Osteoblast (primary cell): ENCODE measurements at places on chromosomes 2 and 18.

DNA sequence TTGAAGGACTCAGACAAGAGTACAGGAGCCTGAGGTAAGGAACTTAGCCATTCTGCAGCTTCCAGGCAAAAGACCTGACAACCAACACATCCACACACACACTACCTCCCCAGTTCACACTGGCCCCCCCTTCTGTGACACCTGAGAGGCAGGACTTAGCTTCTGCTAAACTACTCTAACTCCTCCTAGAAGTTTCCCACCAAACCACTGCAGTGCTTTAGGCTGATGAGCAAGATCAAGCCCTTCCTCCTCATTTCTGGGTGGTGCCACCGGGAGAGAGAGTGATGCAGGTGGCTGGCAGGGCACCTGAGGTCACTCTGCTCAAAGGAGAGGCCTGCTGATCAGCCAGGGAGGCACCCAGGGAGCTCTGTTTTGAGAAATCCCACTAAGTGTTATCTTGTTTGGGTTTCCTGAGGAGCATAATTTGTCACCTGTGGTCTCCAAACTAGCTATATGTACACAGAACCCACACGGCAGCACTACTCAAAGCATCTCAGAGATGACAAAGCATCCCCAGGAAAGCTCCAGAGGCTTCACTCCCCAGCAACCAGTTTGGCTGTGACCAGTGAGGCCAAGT is 188.4 kb downstream of the MYO5B start:
- peaks cover under 1% of the 10 kb centered on the region for H3K4me1 ChIP-seq
- DNase-seq: no peak
- no peaks in the 10 kb centered on the region for H3K36me3 ChIP-seq
- no peak overlapping the region for H3K27ac ChIP-seq
- no peak overlapping the region for H3K4me3 ChIP-seq
- no peaks in the 10 kb centered on the region for H3K27me3 ChIP-seq

DNA sequence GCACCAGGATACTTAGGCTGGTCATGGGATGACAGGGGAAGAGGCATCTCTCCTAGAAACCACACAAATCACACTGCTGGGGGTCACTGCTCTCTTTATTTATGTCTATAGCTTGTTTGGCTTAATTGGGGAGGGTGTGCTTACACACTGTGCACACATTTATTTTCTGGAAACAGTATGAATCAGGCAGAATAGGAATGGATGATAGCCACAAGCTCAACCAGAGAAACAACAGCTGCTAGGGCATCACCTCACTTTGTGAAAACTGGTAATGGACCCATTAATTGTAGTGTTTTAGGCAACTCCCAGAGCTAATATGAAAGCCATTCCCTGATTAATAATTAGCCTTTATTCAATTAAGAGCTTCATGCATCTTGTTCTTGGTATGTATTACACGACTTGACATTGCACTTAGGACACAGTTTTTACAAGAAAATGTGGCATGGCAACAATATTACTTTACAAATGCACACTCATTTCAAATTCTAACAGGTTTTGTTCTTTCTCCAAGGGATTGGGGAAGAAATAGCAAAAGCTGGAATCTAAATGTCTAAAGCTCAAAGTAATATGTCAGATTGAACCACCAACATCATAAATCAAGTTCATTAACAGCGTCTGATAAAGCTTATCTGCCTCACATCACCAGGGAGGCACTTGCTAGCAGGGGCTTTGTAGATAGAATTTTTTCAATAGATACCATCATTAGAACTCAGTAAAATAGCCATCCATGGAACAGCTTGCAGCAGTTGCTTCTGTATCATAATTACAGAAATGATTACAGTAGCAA is 361.9 kb upstream of the FSHR start:
- H3K36me3 ChIP-seq: no peaks in the 10 kb centered on the region
- no peak for DNase-seq
- H3K27me3 ChIP-seq: no peaks in the 10 kb centered on the region
- H3K27ac ChIP-seq: no peak overlapping the region

DNA sequence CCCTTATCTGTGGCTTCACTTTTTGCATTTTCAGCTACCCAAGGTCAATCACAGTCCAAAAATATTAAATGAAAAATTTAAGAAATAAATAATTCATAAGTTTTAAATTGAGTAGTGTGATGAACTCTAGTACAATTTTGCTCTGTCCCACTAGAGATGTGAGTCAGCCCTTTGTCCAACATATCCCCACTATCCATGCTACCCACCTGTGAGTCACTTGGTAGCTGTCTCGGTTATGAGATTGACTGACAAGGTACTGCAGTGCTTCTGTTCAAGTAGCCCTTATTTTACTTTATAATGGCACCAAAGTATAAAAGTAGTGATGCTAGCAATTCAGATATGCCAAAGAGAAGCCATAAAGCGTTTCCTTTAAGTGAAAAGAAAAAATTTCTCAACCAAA is 28.8 kb downstream of the ADCY3 start:
- H3K4me1 ChIP-seq: no peaks in the 10 kb centered on the region
- H3K27me3 ChIP-seq: no peaks in the 10 kb centered on the region
- H3K27ac ChIP-seq: no peak overlapping the region
- no peaks in the 10 kb centered on the region for H3K36me3 ChIP-seq
- no peak for DNase-seq

GRCh38 chr2:7619203-7619970 is 702.2 kb downstream of the RNF144A start:
- H3K27ac ChIP-seq: no peak overlapping the region
- H3K27me3 ChIP-seq: no peaks in the 10 kb centered on the region
- no peak for DNase-seq

DNA sequence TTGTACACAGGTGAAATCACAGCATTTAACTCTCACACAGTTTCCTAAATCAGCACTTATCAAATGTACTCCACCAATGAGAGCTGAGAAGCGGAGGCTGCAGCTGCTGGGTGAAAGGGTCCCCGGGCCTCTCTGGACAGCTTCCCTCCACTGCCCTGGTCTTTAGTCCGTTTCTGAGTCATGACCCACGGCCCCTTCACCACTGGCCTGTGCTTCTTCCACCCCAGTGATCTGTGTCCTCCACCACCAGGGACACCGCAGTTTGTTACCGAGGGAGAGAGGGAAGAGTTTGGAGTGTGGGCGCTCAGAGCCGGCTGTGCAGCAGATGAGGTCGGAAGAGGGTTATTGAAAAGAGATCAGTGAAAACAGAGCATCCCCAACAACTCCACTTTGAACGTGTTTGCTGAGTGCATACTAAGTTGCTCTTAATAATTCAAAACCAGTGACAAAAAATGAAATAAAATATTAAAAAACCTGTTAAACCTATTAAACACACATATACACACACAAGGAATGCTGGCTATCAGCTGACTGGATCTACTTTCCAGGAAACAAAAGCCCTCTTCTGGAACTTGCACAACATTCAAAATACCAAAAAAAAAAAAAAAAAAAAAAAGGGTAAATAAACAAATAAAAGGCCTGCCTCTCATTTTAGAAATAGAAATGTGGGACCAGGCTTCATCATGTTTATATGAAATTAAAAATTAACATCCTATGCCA is 54.1 kb downstream of the PXDN start:
- no peaks in the 10 kb centered on the region for H3K27me3 ChIP-seq
- H3K27ac ChIP-seq: no peak overlapping the region
- H3K4me3 ChIP-seq: no peak overlapping the region

GRCh38 chr2:234797566-234798250 is 154.1 kb upstream of the SH3BP4 start:
- no peaks in the 10 kb centered on the region for H3K36me3 ChIP-seq
- H3K27ac ChIP-seq: no peak overlapping the region
- no peak overlapping the region for H3K4me3 ChIP-seq
- no peak for DNase-seq
- H3K27me3 ChIP-seq: no peaks in the 10 kb centered on the region
- peaks cover 14% of the 10 kb centered on the region for H3K4me1 ChIP-seq

GRCh38 chr2:211793690-211794089 is 744.9 kb downstream of the ERBB4 start:
- DNase-seq: no peak
- no peak overlapping the region for H3K4me3 ChIP-seq
- no peaks in the 10 kb centered on the region for H3K27me3 ChIP-seq
- no peaks in the 10 kb centered on the region for H3K36me3 ChIP-seq
- H3K4me1 ChIP-seq: no peaks in the 10 kb centered on the region
- H3K27ac ChIP-seq: no peak overlapping the region

GRCh38 chr2:102258386-102259074 is 52.8 kb upstream of the IL1RL1 start:
- H3K4me1 ChIP-seq: peaks cover 12% of the 10 kb centered on the region
- no peaks in the 10 kb centered on the region for H3K36me3 ChIP-seq
- peak overlapping the region; percentile 57 for H3K27ac ChIP-seq
- H3K4me3 ChIP-seq: peak overlapping the region; percentile 11
- peak; percentile 93 for DNase-seq
- H3K27me3 ChIP-seq: peaks cover 12% of the 10 kb centered on the region
